HTR-8/SVneo (cell line): ENCODE measurements at places on chromosomes 11 and 22.

DNA sequence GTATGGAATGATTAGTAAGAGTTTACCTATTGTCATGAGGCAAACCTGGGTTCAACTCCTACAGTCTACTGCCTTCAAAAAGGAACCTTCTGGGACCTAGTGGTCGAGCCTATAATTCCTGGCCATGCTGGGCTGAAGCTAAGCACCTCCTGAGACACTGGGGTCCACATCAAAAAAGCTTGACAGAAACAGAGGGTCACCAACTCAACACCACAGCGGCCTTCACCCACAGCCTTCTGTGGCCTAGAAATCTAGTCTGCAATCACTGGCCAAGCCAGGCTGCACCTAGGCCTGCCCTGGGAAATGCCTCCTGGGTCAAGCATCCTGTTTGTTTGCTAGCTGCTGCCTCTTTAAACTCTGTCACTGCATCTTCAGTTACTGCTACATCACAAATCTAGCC, 153.9 kb upstream of the C11orf58 start:
- no peak for DNase-seq

DNA sequence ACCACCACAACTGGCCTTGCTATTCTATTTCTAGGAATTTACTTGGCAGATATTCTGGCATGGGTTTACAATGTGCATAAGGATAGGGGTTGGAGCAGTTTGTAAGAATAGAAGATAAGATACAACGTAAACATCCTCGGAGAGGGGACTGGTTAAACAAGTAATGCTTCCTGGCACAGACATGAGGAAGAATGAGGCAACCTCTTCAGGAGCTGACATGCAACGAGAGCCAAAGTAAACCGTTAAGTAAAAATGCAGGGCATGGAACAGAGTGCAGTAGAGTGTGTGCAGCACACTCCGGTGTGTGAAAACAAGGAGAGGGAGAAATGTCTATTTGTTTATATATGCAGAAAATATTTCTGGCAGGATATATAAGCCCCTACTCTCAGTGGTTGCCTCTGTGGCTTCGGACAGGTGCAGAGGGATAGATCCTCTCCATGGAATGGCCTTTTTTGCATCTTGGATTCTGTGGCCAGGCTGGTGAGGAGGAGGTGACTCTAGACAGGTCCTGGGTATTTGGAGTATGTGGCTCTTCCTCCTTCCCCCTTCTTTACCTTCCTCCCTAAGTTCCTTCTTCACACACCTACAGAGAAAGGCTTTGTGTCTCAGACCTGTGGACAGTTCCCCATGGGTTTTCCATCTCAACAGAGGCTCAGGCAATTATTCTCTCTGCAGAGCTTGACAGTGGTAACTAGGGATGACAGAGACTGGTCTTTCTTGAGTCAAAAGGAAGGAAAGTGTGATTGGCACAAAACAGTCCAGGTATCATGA, 2.5 kb downstream of the RAB36 start:
- no peak for DNase-seq

DNA sequence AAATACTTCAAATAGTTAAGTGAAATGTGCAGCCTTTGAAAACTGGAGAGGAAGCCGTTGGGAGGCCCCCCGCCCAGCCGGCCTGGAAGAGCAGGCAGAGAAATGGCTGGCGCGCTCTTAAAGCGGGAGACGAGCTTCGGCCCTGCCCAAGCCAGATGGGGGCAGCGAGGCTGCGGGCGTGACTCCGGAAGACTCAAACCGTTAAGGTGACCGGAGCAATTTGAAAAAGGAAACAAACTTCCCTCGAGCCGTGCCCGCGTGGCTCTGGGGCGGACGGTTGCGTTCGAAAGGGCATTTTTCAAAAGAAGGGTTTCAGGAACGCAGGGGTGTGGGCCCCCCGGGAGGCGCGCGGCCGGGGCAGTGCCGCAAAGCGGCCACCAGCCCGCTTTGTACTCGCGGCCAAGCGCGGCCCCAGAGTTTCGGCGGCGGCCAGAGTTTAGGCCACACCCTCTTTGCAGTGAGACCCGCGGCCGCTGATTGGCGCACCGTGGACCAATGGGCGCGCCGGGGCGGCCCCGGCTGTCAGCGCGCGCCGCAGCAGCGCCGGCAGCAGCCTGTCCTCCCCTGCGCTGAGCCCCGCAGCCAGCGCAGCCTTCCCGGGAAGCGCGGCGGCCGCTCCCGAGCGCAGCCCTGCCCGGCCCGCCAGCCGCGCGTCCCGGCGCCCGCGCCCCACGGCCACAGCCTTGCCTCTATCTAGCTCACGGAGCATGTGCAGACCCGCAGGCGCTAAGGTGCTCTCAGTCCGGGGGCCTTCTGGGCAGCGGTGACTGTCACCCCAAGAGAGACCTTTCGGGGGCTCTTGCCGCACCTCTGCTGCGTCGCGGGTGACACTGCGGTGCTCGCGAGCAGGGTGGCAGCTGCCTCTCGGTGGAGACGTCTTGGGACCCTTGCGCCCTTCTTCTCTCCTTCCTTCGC, at the start of gene NAV2:
NAV2 (plus strand) TSS at position 557 of the 915 bp plus-strand sequence. CDS start 859 bp downstream, outside the sequence.
- DNase-seq: peak; percentile 88

DNA sequence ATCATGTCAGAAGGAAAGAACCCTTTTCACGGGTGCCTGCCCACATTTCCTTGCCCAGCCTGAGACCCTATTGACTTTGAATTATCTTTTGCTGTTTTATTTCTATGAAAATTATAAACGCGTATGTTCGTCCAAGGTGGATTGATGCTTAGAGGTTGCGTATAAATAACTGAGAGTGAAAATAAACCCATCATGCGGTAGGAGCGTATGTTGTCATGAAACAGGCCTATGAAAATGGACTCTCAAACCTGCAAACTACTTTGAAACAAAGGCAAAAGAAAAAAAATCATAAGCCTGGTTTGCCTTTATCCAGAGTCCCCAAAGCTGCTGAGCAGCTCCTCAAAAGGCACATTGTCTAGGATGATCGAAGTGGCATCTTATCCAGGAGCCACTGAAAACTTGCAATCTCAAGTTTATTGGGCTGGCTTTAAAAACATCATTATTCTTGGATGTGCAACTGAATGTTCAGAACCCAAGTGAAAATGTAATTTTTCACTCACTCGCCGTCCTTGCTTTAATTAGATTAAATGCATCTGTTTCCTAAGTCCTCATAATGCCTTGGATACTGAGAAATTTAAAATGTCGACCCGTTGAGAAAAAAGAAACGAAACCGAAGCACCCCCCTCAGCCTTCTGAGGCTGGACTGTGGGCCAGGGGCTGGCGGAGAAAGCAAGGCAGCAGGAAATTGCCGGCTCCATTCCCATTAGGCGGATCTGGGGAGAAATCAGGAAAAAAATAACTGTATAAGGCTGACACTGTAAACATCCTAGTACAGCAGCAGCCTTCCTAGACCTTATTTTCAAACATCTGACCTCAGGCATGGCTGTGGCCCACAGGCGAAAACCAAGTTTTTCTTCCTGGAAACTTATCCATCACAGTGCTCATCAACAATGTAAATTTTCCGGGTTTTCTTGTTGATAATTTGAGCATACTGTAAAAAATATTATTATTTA, 82.9 kb upstream of the PPARA start:
- DNase-seq: no peak

- DNase-seq: no peak
Observed at GRCh38 chr11:35223371-35223796, 84.4 kb downstream of the CD44 start.

DNA sequence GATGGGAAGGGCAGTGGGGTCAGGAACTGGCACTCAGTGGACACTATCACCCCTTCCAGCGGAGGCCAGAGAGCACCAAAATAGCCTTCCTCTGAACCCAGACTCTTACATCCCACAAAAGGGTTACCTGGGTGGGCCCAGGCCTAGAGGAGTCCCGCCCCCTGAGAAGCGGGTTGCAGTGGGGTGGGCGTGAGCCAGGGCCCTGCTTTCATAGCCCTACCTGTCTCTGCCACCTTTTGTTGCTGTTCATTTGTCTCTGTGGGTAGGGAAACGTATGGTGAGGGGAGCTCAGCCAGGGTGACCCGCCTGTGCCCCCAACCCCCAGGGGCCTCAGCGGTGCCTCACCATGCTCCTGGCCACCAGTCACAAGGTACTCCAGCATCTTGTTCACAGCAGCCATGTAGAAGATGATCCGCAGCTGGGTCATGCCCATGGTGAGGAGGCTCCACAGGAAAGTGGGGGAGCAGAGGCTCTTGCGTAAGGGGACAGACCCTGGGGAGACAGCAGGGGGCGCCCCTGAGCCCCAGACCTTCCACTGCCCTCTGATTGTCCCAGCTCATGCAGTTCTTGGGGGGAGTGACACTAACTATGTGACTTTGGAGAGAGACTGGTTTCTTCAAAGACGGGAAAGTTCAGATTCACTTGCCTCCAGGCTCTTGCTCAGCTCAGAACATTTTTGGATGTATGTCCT, 24.0 kb downstream of the SLC43A1 start:
- no peak for DNase-seq

GRCh38 chr11:86740628-86741483, 59.5 kb upstream of the PRSS23 start:
- DNase-seq: peak; percentile 83

- no peak for DNase-seq
Observed at GRCh38 chr11:17012179-17012578, 2.0 kb downstream of the PLEKHA7 start.

DNA sequence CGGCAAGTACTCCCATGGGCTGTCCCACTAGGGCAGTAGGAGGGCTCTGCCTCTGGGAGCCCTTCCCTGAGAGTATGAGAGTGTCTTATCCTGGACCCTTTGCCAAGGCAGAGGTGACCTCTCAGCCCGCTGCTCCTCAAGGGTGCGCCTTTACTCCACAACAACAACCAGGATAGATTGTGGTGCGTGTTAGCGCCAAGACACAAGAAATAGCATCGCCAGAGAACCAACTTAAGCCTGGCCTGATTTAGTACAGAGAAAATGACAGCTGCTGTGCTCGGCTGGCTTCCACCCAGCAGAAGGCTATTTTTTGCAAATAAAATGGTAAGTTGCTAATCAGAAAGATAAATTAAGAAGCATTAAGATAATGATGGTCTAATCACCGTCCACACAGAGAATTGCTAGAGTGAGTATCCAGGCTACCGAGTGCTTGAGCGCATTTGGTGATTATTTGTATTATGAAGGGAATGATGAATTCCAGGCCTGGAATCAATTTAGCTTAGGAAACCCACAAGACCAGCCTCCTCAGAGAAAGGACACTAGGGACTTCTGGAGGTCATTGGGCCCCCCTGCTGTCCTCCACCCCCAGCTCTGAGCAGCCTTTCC, 119.8 kb downstream of the PKNOX2 start:
- DNase-seq: no peak

DNA sequence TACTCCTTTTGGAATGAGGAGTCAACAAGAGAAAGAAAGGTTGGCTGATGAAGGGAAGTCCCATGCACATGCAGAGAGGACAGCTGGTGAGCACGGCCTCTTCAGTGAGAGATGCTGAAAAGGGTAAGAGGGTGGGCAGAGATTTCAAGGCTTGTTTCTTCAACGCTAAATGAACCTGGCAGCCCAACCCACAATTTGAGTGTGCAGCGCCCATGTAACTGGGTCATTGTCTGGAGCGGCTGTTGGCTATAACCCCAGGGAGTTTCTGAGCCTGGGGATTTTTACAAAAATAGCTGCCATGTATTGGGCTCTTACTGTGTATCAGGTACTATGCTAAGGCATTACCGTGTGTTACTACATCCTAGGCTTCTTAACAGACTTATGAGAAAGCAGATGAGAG, 594.1 kb downstream of the ETS1 start:
- no peak for DNase-seq

DNA sequence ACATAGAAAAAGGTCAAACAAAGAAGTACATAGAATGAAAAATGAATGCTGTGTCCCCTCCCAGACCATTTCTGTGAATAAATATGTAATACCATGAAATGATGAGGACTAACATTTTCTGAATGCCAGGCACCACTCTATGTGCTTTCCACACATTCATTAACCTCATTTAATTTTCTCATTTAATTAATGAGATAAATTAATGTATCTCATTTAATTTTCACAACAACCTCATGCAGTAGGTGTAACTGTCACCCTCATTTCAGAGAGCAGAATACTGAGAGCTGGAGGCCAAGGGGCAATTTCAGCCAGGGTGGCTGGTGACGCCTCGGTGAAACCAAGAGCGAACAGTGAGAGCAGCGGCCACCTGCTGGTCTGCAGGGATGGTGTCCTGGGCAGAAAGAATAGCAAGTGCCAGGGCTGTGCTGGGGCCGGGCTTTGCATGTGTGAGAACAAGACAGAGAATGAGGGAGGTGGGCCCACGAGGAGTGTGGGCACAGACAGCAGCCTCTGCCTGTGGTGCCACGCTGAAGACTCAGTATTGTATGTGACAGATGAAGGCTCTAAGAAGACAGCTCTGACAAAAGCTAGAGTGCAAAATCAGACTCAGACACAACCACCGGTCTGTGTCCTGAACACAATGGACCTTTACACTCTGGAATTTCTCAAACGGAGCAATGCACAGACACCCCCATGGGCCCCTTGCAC, 1.8 kb upstream of the SERPIND1 start:
- DNase-seq: no peak

DNA sequence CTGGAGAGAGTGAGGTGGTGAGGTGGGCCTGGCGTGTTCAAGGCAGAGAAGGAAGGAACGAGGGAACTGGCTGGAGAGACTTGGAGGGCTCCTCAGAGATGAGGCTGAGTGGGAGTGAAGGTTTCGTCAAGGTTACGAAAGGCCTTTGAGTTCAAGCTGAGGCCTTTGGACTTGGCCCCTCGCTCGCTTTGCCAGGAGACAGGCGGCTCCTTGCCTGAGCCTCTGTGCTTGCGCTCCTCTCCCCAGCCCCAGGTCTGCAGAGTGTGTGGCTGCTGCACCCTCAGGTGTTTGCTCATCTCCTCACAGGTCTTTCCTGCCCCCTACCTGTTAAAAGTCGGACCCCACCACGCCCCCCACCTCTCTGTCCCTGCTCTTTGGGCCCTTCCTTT, 91.6 kb downstream of the ATXN10 start:
- no peak for DNase-seq

DNA sequence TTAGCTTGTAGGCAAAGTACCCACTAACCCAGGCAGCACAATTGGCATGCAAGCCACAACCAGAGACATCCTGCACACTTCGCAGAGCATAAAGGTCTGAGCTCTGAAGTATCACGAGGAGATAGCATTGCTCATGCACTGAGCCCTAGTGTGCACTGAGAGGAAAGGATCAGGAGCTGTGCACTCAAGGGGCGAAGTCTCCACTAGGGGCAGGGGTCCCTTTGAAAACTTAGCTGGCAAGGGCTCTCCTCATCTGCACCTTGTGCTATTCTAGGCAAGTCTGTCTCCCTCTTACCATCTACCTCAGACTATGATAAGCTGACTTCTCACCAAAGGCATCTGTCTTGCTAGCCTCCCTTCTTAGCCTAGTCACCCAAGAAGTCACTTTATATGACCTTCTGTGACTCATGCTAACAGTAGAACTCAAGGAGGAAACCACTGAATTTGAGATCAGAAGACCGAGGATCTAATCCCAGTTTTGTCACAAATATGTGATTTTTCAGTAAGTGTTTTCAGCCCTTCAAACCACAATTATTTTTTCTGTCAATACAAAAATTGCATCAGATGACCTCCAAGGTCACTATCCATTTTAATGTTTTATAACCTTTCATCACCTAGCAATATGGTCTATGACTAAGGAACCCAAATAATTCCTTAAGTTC, 1078.0 kb downstream of the NTM start:
- DNase-seq: no peak

- no peak for DNase-seq
Observed at GRCh38 chr22:26484360-26484706, 656 bp downstream of the SRRD start.
